ENCODE measurements at places on chromosomes 1 and 21.

GRCh38 chr1:48127735-48128685, 94.5 kb upstream of the SLC5A9 start:
- DNase-seq, result no peak

DNA sequence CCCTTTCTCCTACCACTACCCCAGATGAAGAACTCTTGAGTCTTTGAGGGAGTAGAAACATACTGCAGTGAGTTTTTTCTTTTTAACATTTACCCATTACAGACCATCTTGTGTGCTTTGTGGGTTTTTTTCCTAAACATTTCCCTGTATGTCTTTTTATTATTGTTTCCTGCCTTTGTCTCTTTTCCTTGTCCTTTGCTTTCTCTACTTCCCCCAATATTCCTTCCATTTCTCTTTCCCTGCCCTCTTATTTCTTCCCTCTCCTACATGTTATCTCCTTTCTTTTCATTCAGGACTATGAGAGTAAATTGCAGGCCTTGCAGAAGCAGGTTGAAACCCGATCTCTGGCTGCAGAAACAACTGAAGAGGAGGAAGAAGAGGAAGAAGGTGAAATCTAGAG, 79.1 kb upstream of the PGD start:
- no peak for DNase-seq

DNA sequence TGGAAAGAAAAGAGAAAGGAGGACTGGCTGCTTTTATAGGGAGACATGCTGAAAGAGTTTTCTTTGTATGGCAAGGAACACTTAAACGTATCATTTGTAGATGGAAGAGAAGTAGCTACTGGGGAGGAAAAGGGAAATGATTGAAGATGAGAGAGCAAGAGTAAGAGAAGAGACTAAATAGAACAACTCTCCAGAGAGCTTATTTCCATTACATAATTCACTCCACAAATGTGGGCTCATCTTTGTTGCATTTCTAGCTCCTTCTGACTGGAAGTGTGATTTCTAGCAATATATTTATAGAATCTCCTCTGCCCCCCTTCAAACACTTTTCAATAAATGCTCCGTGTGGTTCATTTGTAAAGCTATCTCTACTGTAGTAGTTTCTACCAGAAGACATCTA, 71.0 kb downstream of the ST6GALNAC5 start:
- no peak for DNase-seq

- no peak for DNase-seq
Measured at GRCh38 chr1:39672551-39672947, 642 bp upstream of the NT5C1A start.

GRCh38 chr1:235648954-235649367, 623 bp downstream of the GNG4 start:
- peak; percentile 57 for DNase-seq

GRCh38 chr1:116232989-116233514, 121.9 kb downstream of the MAB21L3 start:
- no peak for DNase-seq

- DNase-seq, result no peak
Measured at GRCh38 chr1:3121401-3122210, 52.6 kb downstream of the PRDM16 start.

DNA sequence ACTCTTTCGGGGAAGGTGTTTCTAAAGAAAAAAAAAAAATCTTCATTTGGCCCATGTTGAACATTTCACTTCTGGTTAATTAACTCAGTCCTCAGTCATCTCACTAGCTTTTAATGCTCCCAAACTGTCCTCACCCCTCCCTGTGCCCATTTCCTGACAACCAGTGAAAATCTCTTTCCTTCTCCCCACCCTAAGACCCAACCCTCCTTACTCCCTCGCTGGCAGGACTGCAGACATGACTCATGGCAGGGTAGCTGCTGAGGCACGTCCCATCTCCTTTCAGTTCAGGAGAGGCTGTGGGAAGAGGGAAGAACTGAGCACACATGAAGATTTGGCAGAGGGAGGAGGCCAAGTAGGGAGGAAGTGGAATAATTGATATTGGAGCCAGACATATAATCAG, 12.6 kb downstream of the PKP1 start:
- no peak for DNase-seq

GRCh38 chr1:160428655-160429054, 28.3 kb downstream of the VANGL2 start:
- peak; percentile 23 for DNase-seq

DNA sequence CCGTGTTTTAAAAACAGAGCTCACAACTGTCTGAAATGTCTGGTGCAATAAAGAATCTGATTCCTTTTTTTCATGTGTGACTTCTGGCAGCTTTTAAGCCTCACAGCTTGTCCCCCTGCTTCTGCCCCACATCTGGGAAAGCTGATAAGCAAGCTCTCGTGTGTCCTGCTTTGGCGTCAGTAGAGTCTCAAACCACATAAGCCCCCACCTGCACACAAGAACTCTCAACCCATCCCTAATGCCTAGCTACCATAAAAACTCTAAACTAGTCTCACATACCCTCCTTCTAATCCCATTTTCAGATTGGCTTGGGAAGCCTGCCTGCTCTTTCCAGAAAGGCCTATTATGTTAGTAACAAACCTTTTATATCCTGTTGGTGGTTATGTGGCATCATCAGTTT, 94.6 kb upstream of the DAB1 start:
- no peak for DNase-seq

GRCh38 chr1:74731399-74732052, 1.3 kb downstream of the CRYZ start:
- no peak for DNase-seq
